Panc1 (cell line): ENCODE measurements at places on chromosomes 13 and 19. TPM values are rescaled to one million over a fixed set of nuclear protein-coding genes. Genes with fewer than 3 reads are reported as not detected.

- no peak for DNase-seq
Observed at GRCh38 chr19:34135054-34135800, 37.1 kb upstream of the LSM14A start.

GRCh38 chr13:58587183-58587582 lies 955.6 kb downstream of the PCDH17 start:
- DNase-seq = no peak

The MEIS3 gene
- total RNA-seq = 11.3 TPM

GRCh38 chr13:75146436-75146835 lies 335.5 kb downstream of the TBC1D4 start:
- DNase-seq = no peak

GRCh38 chr13:84972907-84973306 lies 826.3 kb downstream of the SLITRK6 start:
- no peak for DNase-seq

The ZNF816 gene
- total RNA-seq = 7.1 TPM

GRCh38 chr19:45927565-45928261 lies 13.1 kb upstream of the NANOS2 start:
- peak; percentile 55 for DNase-seq

The ACP7 gene
- 10.3 TPM for total RNA-seq

The SOX1 gene
- total RNA-seq = not detected

- no peak for DNase-seq
Observed at GRCh38 chr13:45108716-45109101, 11.6 kb upstream of the GTF2F2 start.

The SBSN gene
- total RNA-seq = 0.39 TPM

DNA sequence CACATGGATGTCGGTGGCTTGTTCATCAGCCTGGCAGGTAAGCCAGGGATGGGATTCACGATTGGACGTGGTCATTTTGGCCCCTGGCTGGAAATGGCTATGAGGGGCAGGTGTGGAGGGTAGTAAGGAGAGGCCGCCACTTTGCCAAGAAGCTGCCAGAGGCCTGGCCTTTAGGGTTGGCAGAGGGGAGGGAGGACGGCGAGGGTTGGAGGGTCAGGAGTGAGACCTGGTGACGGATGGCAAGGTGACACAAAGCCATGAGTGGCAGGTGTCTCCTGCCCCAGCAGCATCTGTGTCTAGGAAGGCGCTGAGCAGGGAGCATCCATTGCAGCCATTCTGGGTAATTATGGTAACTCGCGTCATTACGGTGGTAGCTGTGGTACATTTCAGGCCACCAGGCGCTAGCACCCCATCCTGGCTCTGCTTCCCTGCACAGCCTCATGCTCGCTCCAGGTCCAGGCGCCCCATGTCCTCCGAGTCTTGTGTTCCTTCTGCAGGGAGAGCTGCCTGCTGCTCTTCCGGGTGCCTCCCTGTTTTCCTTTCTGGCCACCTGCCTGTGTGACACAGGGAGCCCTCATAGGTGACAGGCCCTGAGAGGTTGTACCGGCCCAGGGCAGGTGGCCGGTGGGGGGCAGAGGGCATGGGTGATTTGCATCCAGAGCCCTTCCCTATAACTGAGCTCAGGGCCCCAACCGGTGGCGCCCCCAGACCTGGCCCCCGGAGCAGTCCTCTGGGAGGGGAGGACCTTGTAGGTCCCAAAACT lies 4.2 kb downstream of the SSBP4 start:
- DNase-seq = no peak

The IZUMO4 gene
- total RNA-seq = 5.4 TPM

The ZNF615 gene
- total RNA-seq = 3.6 TPM

DNA sequence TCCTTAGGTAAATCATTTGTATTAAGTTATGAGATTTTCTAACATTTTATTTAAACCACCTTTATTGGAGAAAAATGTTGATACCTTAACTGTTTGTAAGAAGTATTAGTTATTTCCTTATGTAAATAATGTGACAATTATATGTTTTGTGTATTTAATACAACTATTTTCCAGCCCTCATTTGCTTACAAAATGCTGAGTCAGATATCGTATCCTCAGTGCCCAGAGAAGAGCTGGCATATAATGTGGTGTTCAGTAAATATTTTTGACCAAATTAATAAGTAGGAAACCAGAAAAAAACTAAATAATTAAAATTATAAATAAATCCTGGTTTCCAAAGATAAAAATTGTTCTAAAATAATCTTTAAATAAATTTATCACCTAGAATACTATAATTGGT lies 140.2 kb upstream of the PCDH17 start:
- no peak for DNase-seq

DNA sequence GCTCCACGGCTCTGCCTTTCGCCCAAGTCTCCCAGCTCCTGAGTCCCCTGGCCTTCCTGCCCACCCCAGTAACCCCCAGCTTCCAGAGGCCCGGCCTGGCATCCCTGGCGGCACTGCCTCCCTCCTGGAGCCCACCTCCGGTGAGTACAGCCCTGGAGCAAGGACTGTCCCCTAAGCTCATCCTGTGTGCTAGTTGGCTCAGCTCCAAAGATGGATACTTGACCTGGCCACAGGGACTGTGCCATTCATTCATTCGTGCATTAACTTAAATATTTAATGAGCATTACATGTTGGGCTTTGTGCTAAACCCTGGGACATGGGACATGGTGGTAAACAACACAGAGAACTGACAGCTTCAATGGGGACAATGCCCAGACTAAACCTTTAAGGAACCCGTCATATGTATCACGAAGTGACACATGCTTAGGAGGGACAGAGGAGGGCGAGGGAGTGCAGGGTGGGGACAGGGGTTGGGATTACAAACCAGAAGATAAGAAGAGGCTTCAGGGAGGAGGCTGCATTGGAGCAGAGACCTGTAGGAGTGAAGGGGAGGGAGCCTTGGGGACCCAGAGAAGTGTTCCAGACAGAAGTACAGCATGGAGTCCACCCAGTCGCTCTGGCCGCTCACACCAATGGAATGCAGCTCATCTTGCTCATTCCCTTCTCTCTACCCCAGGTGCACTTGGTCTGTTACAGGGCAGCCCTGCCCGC lies 6.9 kb upstream of the OVOL3 start:
- DNase-seq = no peak

The ZNF556 gene
- total RNA-seq = not detected

DNA sequence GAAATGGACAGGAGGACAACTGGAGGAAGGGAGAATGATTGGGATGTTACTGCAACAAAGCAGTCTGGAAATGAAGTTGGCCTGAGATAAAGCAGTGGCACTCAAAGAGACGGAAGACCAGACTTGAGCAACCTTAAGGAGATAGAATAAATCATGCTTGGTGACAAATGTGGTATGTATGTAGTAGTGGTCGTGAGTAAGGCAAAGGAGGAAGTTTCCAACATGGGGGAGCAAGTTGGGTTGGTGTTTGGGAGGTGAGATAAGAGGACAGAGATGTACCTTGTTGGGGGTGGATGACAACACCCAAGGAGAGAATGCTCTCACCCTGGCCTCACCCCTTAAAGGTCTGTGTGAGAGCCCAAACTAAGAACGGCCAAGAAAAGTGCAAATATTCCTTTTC lies 420.5 kb downstream of the DIAPH3 start:
- DNase-seq = no peak

DNA sequence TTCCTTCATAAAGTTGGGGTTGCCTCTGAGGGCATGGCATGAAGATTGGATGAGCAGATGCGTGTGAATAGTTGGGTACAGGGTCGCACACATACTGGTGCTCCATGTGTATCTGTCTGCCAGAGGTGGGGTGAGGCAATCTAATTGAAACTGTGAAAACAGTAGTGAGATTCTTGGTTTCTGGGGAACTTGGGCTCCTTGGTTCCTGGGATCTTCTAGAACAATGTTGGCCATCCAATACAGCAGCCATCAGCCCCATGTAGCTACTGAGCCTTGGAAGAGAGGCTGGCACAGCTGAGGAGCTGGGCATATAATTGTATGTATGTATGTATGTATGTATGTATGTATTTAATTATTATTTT lies 616 bp downstream of the FCHO1 start:
- DNase-seq = no peak

DNA sequence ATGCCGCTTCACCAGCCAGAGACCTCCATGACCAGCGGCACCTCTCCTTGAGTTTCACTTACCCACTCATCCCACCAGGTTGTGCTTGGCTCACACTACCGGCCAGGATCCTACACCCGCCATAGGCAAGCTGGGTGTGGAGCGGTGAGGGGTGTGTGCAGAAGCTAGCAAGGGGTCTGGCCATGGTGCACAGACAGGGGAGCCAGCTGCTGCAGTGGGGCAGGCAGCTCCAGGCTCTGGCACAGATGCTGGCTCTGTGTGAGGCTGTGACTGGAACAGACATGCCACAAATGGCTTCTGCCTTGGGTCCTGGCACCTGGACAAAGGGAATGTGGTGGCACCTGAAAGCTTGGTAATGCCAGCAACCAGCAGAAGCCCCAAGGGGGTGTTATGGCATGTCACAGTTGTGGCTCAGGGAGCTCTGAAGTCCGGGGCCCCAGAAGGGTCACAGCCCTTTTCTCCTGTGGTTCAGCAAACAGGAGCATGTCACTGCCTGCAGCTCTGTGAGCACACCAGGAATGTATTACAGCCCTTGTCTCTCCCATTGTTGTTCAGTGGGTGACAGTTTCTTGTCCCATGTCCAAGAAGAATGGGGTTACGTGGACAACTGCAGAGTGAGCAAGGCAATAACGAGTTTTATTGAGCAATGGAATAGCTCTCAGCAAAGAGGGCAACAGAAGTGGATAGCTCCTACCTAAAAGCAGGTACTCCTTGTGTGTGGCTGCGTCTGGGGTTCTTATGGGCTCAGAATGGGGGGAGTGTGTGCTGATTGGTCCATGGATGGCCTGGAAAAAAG lies 2791.0 kb upstream of the PCDH20 start:
- no peak for DNase-seq

DNA sequence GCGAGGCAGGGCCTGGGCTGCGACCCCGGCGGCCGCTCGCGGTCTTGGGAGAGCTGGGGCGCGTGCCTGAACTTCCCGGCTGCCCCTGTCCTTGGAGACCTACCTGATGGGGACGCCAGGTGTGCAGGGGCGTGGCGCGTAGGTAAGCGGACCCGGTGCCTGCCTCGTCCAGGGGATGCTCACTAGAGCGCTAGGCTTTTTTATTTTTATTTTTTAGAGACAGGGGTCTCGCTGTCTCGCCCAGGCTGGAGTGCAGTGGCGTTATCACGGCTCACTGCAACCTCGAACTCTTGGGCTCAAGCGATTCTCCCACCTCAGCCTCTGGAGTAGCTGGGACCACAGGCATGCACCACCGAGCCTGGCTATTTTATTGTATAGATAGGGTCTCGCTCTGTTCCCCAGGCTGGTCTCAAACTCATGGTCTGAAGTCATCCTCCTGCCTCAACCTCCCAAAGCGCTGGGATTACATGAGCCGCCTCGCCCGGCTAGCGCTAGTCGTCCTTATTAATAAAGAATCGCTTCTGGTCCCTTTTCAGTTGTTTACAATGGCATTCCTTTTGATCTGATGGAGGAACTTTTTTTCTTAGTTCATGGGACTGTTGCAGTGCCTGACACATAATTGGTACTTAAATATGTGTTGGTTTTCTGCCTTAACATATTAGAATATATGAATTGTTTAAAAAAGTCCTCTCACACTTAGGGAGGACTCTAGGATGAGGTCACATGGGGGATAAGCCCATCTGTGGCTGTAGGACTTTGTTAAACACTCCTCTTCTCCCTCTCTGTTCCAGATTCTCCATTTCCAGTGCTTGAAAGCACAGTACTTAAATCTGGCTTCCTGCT lies 812 bp downstream of the DPY19L3 start:
- DNase-seq = no peak

DNA sequence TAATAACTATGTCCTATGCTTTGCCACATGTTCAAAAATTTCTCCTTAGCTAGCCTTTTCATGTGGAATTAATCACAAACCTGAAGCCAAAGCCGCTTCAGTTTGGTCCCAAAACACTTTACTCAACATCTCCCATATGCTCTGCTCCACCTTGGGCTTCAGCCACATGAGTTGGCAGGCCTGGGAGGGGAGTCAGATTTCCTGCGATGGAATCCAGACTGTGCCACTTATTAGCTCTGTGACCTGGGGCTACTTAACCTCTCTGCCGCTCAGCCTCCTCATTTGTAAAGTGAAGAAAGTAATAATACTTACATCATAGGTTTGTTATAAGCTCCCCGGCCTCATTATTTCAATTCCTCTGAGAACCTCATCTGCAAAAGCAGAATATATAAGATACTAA lies 272.0 kb downstream of the LMO7 start:
- DNase-seq = no peak

DNA sequence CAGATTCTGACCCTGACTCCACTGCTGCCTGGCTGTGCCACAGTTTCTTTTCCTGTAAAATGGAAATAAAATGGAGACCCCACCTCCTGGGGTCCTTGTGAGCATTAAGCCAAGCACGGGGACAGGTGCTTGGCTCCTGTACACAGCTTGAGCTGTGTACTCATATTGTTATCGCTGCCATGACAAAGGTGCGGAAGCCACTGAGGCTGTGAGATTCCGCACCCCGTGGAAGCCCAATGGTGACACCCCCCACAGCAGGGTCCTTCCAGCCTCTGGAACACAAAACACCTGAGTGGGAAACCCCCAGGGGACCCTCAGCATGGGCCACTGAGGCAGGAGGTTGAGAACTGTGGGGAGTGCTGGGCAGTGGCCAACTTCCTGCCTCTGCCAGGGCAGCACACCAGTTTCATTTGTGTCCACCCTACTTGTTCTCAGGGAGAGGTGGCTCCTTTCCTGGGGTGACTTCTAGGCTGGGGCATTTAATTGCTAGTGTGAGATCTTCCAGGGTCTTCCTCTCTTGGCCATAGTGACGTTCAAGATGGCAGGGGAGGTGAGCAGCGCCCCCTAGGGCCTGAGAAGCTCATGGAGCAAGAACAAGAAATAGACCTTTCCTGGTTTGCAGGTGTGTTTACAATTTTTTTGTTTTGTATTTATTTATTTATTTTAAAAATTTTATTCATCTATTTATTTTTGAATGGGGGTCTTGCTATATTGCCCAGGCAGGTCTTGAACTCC lies 5.4 kb upstream of the JSRP1 start:
- DNase-seq = no peak

DNA sequence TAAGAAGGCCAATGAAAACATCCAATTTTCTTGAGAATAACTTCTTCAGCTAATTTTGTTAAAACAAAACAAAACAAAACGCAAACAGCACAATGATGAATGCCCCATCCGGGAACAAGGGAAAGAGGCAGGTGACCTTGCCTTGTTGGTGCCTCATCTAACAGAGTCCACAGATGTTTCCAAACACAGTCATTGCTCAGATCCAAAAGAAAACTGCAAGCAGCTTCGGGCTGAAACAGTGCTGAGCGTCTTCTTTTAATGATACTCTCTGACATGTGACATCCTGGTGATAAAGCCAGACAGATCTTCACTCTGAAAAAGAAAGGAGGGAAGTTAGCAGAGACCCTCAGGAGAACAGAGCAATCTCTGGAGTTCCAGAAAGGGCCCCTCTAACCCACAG lies 30.4 kb downstream of the IRS2 start:
- no peak for DNase-seq
